ENCODE measurements at places on chromosomes 5 and 9.

DNA sequence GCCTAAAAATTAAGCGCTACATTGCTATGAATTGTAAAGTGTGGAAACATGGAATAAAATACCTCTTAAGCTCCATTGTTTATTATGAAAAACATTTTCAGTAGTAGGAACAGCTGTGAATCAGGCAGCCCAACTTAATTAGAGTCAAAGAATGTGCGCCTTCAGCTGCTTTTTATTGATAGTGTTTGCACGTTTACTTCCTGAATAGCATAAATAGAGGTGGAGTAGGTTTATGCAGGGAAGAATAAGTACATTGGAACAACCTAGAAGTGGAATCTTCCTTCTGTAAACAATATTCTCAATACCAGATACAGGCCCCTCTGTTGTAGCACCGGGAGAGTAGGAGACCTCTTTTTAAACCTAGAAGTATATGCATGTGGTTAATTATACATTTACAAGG, 79.9 kb downstream of the IQGAP2 start:
- no peak for DNase-seq

DNA sequence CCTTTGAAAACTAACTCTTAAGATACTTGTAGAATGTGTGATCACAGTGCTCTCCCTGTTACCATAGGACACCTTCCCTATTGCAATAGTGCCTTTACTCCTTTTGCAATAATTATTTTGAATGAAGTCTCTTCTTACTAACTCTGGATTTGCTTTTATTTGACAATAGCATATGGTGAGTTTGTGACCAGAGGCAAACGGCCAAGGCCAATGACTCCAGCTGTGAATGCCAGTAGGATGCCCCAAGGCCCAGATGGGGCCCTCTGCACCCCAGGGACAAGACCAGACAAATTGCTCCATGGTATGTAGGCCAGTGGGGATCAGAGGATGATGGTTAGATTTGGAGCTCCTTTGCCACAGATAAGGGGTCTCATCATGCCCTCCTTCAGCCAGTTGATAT, 116.9 kb downstream of the NPR3 start:
- no peak for DNase-seq

- DNase-seq: no peak
Measured at GRCh38 chr5:168481330-168481788, 4.9 kb upstream of the RARS1 start.

GRCh38 chr9:133114886-133115603, 6.0 kb downstream of the RALGDS start:
- DNase-seq: no peak

- DNase-seq: no peak
Measured at GRCh38 chr9:93326056-93326455, 125.4 kb upstream of the FAM120A start.

Data from fibroblast of the aortic adventitia (primary cell).